ENCODE measurements at places on chromosomes 2 and 18.

GRCh38 chr2:216183462-216183861 lies 74.3 kb downstream of the XRCC5 start:
- DNase-seq: no peak

DNA sequence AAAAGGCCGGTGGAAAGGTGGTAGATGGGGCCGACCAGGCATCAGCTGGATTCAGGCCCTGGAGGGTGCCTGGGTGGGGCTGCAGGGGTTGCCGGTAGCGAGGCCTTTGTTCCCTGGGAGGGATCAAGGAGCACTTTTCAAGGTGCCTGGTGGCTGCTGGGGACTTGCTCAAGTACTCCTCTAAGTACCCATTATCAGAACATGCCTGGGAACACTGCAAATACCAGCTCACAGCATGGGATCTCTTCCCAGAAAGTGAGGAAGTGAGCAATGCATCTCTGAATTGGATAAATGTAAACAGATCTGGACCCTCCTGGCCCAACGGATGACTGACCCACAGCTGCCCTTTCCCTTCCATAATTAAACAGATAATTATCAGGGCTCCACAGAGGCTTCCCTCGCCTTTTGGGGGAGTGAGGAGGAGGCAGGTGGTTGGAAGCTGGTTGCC lies 210.5 kb downstream of the SH3RF3 start:
- no peak for DNase-seq

DNA sequence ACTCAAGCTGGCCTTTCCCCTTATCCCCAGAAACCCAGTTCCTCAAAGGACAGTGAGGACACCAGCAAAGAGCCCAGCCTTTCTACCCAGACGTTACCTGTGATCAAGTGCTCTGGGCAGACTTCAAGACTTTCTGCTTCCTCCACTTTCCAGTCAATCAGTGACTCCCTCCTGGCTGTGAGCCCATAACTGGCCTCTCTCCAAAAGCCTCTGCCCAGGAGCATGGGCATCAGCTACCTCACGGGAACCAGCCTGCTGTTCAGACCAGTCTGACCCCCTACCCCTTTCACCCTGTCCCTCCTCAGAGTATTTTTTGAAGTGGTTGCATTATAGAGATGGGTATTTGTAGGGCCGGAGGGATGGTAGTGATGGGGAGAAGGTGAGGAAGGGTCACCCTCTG lies 27.7 kb upstream of the CYP27A1 start:
- DNase-seq: no peak

- no peak for DNase-seq
Measured at GRCh38 chr2:224838335-224838734, 122.2 kb upstream of the CCDC195 start.

GRCh38 chr18:49340446-49340845 lies 120.0 kb downstream of the DYM start:
- DNase-seq: no peak

DNA sequence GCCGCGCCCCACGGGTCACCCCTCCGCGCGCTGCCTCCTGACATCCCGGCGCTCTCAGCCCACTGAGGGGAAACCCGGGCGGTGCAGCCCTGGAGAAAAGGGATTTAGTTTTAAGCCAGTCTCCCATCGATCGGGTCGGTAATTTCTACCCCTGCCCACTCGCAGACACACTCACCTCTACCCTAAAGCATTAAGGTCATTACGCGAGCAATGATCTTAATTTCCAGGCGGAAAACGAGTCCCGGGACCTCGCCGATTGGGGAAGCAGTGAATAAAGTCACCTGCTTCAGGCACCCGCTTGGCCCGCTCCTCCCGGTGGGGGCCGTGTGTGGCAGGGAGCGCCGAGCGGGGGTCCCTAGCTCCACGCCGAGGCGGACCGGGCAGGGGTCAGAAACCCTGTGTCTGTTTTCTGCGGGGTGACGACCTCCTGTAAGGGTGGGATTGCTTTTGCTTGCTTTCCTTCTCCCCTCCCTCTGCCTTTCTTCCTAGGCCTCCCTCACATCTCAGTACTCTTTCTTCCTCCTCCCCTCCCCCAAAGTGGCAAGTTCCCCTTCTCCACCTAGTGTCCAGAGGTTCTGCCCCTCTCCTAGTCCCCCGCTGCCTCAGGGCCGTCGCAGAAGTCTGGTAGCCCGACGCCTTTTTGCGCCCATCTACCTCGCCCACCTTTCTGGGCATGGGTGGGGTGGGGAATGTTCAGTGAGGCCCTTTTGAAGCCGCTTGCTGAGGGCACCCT lies 142.6 kb downstream of the MEIS1 start:
- no peak for DNase-seq

DNA sequence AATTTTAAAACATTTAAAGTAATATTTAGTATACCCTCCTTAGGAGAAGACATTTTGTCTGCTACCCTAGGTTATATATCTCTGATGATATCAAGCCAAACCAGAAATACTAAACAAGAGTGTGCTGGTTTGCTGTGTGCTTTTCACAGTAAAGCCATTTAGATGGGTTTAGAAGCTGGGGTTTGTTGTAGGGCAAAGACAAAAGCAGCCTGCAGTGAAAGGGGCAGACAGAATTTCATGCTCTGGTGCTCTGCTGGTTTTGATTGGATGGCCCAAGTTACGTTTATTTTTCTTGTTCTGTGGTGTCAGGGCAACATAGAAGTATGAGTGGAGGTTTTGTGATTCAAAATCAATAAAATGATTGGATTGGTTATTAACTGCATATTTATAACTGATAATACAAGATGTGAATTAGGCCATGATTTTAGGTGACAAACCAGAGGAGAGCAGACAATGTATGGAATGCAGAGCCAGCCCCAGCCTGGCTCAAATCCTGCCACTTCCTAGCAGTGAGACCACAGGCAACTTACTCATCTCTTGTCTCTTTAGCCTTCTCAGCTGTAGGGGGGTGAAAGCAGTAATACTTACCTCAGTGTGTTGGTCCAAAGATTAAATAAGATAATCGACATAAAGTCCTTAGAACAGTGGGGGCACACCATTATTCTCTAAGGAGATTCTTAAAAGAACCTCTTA lies 30.9 kb upstream of the IER3IP1 start:
- DNase-seq: no peak

GRCh38 chr2:100940240-100940639 lies 61.8 kb upstream of the RPL31 start:
- no peak for DNase-seq

DNA sequence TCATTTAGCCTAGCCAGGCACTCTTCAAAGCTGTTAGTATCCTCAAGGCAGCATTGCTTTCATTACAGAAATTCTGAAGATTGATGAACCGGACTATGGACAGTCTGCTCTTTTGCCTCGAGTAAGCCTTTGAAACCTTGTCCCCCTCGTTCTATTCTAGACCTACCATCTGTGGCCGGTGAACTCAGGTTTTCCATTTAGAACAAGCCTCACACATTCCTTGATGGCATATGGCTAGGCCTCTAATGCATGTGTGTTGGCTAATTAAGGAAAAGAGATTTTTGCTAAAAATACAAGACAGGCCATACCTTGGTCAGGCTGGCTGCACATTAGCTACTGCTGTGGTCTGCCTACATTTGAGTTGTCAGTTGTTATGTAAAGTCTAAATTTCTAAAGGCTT lies 111.8 kb downstream of the CERS6 start:
- DNase-seq: no peak
